ENCODE measurements at places on chromosomes 2 and 18. TPM values are rescaled to one million over a fixed set of nuclear protein-coding genes. Genes with fewer than 3 reads are reported as not detected.

Gene TRABD2A
- total RNA-seq: not detected

DNA sequence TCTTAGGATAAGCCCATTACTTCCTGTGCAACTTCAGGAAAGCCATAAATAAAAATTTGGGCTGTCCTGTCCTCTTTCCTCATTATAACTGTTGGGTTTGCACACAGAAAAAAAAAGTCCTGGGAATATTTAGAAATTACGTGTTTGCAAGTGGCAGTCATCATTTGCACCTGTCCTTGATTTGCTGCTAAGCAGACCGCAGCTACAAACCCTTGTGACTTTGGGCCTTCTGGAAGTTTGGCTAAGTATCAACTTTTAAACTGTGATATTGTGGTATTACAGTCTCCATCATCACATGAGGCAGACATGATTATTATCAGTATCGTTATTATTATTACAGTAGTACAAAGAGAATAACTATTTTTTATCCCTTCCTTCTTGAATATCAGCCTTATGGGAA, 260.7 kb upstream of the SESTD1 start:
- no peak for DNase-seq

DNA sequence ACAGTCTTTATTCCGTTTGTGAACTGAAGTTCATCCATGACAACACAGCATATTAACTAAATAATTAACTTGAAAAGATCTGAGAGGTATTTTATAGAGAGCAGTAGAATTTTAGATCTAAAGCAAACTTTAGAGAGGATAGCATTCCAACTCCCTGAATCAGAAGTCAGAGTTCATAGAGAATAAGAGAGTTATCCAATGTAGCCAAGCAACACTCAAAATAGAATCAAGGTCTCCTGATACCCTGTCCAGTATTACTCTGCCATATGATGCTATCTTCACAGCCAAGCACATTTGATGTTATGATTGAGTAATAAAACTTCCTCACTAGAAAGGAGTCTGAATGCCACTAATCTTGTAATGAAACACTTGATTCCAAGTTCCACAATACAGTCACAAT, 55.5 kb downstream of the RIT2 start:
- DNase-seq: no peak

DNA sequence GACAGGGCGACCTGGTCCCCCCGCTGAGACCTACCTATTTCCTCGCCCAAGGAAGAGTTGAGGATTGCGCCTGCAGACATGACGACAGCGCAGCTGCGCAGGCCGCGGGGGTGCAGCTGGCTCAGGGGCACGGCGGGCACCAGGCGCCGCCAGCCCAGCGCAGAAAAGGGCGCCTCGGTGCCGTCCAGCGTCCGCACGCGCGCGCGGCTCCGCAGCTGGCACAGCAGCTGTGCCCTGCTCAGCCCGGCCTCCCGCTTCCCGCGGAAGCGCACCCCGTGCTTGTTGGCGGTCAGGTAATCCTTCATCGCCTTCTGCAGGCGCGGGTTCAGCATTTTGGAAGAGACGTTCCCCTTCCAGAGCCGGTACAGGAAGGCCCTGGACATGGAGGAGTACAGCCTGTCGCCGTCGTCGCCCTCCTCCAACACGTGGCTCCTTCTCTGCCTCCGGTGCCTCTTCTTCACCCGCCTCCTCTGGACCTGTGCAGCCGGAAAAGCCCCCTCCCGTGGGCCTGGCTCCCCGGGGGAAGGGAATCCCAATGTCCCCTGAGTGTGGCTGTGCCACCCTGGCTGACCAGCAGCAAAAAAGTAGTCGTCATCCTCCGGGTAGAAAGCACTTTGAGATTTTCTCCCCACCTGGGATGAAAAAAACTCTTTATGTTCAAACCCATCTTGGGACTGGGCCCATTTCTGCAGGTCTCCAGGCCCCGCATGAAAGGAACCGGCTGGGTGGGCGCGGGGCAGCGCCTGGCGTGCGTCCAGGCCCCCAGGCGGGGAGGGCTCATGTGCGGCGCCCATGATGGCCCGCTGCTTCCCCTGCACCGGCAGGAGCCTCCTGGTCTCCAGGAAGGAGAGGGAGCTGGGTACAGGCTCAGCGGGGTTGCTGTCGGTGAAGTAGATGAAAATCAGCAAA, 42.7 kb downstream of the ST6GAL2 start:
- peak; percentile 53 for DNase-seq

GRCh38 chr2:177029501-177029900, 183.1 kb upstream of the HNRNPA3 start:
- DNase-seq: no peak

All from lower leg skin (tissue), 4 donors.